PC-3 (cell line): ENCODE measurements at places on chromosomes 3 and 15. TPM values are rescaled to one million over a fixed set of nuclear protein-coding genes. Genes with fewer than 3 reads are reported as not detected.
A peak's percentile ranks its signal among the peaks of the same experiment; 100 is the strongest.

Gene CYP1A1
- 2.3 and 2.5 TPM in 2 replicates for total RNA-seq

Gene ZNF860
- total RNA-seq, result 7.9 and 10.5 TPM in 2 replicates

DNA sequence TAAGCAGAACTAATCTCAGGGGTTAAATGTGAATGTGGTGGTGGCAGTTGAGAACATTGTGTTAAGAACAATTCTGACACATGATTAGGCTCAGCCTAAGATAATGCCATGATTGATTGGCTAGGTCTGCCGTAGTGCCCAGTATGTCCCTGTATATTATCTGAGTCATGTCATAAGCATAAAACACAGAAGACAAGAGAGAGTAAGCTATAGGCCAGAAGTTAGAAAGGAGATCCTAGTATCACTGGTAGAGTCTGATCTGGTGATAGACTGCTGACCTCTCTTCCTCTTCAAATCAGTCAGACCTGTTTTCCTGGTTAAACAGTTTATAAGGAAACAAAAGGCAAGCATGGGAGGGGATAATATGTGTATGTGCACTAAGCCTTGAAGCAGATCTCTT lies 30.1 kb upstream of the ATP8B4 start:
- DNase-seq, result peak; percentile 10

Gene TIMP4
- total RNA-seq, result 7.3 and 7.6 TPM in 2 replicates

DNA sequence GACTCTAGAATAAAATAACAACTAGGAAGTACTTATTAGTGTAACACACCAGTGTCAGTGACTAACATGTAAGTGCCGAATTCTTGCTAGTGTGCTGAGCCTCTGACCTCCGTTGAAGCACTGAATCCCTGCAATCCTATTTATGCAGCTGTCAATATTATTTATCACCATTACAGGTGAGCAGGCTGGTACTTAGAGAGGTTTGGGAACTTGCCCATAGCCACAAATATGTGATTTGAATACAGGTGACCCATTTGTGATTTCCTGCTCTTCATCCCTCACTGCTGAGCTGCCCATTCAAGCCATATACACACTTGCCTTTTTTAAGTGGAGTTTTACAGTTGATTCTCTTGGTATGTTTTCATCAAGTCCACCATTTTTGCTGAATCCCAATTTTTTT lies 12.2 kb downstream of the EIF4E3 start:
- peak; percentile 45 for DNase-seq

DNA sequence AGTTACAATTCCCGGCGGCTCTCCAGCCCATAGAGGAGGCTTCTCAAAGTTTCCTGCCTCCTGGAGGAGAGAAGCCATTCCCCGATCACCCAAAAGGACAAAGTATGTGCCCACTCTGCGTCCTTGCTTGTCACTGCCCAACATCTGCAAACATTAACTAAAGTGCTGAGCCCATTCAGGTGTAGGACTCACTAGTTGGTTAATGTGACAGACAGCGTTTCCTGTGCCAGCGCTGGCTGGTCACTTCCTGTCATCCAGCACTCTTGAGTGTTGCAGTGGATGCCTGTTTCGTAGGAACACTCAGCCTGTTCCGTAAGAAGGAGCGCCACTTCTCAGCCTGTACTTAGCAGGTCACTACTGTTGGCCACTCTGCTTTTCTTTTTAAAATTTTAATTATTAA lies 100.3 kb downstream of the APBA2 start:
- DNase-seq, result no peak

GRCh38 chr3:109339714-109340648 lies 2.6 kb upstream of the DPPA4 start:
- DNase-seq, result no peak

GRCh38 chr15:39511916-39512260 lies 69.0 kb upstream of the THBS1 start:
- no peak for DNase-seq

DNA sequence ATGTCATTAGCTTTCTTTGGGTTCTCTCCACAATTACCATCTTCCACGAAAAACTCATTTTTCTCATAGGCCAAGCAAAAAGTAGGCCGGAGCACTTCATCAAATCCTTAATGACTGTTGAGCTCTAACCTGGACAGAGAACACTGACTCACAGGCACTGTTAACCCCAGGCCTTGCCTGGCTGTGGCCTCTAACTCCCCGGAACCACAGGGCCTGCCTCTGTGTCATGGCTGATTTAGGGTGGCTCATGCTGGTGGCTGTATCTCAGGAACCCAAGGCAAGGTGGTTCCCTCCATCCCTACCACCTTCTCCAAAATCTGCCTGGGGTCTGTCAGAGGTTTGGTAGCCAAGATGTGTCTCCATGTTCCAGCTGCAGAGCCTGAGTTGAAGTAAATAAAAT lies 3.6 kb downstream of the CRTAP start:
- no peak for DNase-seq

DNA sequence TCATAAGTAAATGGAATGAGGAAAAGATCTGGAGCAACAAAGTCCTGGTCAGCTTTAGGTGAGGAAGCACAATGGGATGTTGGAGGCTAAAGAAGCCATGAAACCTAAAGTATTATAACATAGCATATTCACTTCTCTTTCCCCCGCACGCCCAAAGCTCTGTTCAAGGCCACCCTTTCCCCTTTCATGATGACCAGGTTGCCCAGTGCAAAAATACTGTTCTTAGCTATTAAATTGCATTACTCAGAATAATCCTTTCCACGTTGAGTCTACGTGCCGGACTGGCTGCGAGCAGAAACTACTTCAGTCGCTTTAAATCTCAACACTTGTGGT lies 589 bp upstream of the MAPKBP1 start:
- DNase-seq, result no peak

GRCh38 chr3:125051715-125052581 lies 3.8 kb downstream of the HEG1 start:
- peak; percentile 68 for DNase-seq

- DNase-seq, result no peak
Observed at GRCh38 chr3:62493109-62493801, 119.9 kb upstream of the FEZF2 start.

Gene CCNDBP1
- total RNA-seq, result 34.3 and 38.5 TPM in 2 replicates

Gene SEC61A1
- total RNA-seq, result 182 and 184 TPM in 2 replicates

Gene RHOV
- total RNA-seq, result 39.5 and 52.2 TPM in 2 replicates

- no peak for DNase-seq
Observed at GRCh38 chr3:122233101-122233952, 49.9 kb downstream of the CASR start.
